ENCODE measurements at places on chromosomes 7 and 10.

DNA sequence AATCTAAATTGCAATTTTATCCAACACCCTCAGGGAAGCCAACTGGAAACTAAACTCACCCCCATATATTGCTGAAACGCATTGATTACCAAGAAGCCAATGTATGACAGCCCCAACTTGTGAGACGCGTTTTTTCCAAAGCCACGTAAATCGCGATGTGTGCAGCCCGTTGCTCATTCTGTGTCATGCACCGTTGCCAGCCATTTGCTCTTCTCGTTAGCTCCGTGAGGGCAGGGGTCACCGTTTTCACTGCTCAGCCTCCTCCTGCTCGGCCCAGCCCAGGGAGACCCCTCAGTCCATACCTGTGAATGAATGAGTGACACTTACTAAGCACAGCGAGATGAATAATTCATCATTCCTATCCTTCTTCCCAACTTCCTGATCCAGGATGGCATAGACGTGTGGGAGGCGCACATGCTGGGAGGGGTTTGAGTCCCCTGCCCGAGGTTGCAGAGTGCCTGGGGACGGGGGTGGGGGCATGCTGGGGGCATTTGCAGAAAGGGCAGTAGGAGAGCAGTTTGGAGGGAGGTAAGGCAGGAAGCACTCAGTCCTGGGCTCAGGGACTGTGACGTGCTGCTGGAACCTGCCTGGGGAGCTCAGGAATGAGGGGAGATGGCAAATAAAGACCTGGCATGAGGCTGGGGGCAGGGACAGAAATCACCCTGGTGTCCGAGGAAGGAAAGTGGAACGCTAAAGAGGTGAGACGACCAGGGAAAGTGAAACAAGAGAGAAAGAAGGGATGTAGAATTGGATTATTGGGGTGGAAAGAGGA lies 104.2 kb upstream of the SDK1 start:
- no peak for DNase-seq

- no peak for DNase-seq
These were observed 28.6 kb downstream of the WAC start for GRCh38 chr10:28561531-28561930.

DNA sequence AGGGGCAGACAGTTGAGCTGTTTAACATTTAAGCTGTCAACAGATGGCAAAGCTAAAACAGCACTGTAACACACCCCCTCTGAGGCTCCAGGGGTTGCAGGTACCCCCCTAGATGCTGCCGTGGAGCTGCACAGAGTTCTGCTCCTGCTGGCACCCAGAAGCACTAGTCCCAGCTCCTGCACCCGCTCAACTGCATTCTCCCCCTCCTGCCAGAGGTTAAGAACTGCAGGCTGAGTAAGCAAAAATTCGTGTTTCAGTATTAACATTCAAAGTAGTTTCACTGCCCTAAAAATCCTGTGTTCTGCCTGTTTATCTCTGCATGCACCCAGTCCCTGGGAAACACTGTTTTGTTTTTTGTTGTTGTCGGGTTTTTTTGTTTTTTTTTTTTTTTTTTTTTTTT lies 790.8 kb upstream of the KCND2 start:
- DNase-seq = no peak

GRCh38 chr10:101065481-101066145 lies 3.8 kb downstream of the KAZALD1 start:
- peak; percentile 56 for DNase-seq

- no peak for DNase-seq
These were observed 132.2 kb downstream of the BBS9 start for GRCh38 chr7:33261585-33261984.

DNA sequence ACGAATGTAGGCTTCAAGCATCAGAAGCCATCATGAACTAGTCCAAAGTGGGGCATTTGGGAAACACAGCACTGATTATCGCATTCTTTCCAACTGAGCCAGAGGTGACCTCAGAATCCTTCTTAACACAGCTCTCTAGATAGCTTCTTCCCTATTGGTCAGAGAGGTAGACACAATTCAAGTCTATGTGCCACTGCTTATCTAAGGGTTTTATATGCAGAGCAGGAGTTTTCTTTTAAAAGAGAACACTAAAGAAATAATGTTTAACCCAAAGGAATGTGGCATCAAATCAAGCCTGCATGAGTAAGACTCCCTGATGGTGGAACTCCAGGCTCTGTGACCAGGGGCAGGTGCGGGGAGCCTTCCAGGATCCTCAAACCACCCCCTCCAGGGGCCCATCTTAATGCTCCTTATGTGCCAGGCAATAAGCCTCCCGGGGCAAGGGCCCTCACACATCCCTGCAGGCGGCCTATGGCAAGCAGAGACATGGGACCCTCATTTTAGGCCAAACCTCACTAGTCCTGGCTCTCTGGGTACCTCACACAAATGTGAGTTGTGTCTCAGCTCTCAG lies 13.8 kb downstream of the HSPA12A start:
- DNase-seq = no peak

GRCh38 chr10:5644930-5645329 lies 21.5 kb downstream of the ASB13 start:
- DNase-seq = no peak

- DNase-seq = no peak
These were observed 11.8 kb downstream of the MMRN2 start for GRCh38 chr10:86945361-86946212.

DNA sequence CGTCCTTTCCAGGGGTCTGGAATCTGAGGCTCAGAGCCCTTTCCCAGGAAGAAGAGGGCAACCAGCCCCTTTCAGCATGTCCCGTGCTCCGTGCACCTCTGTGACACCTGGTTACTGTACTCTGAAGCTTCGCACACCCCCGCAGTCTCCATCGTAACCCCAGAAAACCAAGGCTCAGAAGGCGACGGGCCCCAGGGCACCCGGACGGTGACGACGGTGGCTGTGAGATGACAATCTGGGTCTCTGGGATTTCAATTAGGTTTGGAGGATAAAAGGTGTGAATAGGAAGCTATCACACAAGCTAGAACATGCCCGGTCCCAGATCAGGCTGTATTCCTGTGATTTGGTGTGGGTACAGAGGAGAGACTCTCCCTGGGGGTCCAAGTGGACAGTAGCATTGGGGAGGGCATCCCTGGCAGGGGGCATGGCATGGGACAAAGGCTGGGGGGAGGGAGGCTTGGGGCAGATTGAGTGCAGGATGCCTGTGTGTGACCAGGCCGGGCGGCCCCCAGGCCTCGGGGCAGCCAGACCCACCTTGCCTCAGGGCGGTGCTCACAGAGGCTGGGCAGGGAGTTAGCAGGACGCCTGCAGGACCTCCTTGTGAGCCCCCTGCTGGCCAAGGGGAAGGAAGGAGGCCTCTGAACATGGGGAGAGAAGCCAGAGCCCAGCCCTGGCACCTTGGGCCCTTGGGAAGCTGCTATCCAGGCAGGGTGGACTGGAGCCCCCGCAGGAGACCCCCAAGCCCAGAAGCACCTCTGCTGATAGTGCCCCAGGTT lies 23.4 kb upstream of the PSMG3 start:
- no peak for DNase-seq

GRCh38 chr7:30845426-30846135 lies 66.1 kb upstream of the AQP1 start:
- DNase-seq = no peak

GRCh38 chr7:90760892-90761291 lies 164.8 kb downstream of the CDK14 start:
- DNase-seq = no peak

DNA sequence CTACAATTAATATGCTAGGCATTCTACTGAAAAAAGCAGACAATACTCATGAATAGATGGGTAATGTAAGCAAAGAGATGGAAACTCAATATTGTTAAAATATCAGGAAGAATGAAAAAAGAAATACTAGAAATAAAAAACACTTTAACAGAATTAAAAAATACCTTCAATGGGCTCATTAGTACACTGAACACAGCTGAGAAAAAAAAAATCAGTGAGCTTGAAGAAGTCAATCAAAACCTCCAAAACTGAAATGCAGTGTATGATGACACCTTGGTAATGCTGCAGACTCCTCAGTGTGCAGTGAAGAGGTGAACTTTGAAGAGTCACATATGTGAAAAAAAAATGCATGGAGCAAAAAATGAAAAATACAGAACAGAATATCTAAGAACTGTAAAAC lies 227.2 kb downstream of the TMEM26 start:
- DNase-seq = no peak

GRCh38 chr7:36747280-36748016 lies 23.2 kb upstream of the AOAH start:
- DNase-seq = no peak

GRCh38 chr7:147249956-147250355 lies 1133.4 kb downstream of the CNTNAP2 start:
- no peak for DNase-seq

- no peak for DNase-seq
These were observed 38.9 kb downstream of the TSPAN14 start for GRCh38 chr10:80492848-80493521.

DNA sequence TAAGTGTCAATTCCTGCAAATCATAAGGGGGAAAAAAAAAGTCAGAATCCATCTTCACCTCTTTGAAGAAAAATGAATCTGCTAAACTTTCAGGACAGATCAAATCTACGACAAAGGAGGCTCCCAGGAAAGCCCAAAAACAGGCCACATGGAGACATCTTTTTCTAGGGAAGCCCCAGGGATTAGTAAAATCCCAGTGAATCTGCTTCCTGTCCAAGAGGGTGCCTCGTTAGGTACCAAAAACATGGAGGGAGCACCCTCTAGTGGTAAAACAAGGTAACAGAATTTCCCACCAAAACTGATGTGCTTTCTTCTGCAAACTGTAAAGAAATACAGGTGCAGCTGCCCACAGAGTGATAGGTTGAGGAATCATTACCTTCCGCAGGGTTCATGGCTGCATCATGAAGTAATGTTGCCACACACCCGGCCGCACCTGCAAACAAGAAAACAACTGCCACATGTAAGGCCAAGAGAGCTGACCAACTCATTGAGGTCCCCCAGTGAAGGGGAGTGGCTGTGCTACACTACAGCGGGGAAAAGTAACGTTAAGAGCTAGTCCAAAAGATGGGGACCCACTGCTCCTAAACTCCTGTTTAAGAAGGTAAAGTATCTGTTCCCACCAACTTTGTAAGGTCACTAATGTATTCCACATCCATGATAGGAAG lies 7.9 kb downstream of the SLC25A28 start:
- peak; percentile 46 for DNase-seq

GRCh38 chr10:98885378-98885777 lies 350.3 kb downstream of the HPSE2 start:
- no peak for DNase-seq

- DNase-seq = no peak
These were observed 1101.1 kb downstream of the SORCS3 start for GRCh38 chr10:105742184-105742583.

DNA sequence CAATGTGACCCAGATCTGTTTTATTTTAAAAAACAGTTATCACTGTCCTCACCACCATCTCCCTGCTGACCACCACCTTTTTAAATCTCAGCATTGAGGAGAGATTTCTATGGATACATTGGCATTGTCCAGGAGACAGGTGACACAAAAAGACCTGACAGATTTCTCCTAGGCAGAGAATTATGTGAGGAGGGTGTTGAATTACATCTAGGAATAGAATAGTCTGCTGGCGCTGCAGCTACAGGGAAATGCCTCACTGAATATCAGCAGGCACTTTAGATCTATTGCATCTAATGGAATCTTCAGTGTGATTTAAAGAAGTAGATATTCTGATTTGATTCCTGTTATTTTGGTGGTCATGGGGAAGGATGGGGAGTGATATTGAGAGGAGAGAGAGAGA lies 593.5 kb downstream of the NRG3 start:
- DNase-seq = no peak

- DNase-seq = no peak
These were observed 44.0 kb upstream of the LRRTM3 start for GRCh38 chr10:66881814-66882213.

DNA sequence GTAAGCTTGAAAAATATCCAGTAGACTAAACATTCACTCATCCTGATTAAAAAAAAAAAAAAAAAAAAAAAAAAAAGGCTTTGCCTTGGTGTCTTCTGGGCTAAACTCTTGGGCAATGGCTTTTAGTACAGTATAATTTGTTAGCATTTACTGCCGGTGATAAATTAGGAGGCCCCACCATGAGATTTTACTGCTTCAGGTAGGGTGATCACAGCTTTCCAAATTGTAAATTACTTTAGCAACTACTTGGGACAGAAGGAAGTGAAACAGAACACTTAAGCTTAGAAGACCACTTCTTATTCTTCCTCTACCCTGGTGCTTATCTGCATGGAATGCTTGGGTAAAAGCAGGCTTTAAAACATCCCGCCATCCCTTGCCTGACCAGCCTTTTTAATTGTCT lies 152.1 kb downstream of the HIBADH start:
- DNase-seq = no peak

DNA sequence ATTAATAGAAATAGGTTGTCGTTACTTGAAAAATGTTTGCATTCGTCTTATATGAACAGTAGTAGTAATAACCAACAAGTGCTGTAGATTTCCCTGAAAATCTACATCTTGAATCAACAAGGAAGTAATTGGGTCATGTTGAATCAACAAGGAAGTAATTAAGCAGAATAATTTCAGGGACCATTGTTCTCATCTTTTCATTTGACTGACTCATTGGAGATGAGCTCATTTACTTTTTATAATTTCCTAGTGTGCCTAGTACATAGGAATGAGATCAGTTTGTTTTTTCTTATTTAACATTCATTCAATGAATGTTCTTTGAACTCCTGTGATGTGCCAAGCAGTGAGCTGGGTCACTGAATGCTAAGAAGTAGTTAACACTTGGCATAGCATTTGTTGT lies 8.2 kb downstream of the CLDN12 start:
- DNase-seq = no peak

DNA sequence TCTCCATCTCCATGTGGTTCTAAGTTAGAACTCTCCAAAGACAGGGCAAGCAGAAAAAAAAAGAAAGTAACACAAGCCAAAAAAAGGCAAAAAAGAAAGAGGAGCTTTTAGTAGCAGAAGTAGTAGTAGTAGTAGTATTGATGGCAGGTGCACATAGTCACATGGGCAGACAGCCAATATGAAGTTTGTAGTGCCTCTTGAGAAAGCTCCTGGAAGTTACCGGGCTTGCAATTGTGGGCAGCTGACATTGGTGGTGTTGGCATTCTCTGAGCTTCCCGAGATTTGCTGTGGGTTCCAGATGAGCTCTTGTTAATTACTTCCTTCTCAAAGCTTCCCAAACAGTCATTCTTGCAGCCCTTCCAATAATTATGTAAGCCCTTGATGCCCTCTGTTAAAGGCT lies 1128.5 kb downstream of the TYW1 start:
- DNase-seq = no peak

DNA sequence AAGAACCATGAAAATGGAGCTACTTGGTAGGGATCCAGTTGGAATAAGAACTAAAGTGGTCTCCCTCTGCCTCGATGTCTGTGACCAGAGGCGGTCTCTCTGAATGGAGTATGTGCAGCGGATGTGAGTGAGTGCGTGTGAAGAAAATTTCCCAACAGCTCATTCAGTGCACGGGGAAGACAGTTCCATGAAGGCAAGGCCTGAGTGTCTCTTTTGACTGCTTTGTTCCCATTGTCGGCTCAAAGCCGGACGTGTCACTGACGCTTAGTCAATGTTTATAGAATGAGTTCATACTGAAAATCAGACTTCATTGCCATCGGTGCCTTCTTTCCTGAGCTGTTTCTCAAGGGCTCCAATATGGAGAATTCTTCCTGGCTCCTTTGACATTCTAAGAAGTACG lies 55.3 kb upstream of the GRB10 start:
- DNase-seq = no peak

GRCh38 chr7:77893813-77894212 lies 95.2 kb downstream of the PHTF2 start:
- no peak for DNase-seq

Data from fibroblast of the conjunctiva (primary cell).